ENCODE measurements at places on chromosomes 1 and 21.
A peak's percentile ranks its signal among the peaks of the same experiment; 100 is the strongest.

DNA sequence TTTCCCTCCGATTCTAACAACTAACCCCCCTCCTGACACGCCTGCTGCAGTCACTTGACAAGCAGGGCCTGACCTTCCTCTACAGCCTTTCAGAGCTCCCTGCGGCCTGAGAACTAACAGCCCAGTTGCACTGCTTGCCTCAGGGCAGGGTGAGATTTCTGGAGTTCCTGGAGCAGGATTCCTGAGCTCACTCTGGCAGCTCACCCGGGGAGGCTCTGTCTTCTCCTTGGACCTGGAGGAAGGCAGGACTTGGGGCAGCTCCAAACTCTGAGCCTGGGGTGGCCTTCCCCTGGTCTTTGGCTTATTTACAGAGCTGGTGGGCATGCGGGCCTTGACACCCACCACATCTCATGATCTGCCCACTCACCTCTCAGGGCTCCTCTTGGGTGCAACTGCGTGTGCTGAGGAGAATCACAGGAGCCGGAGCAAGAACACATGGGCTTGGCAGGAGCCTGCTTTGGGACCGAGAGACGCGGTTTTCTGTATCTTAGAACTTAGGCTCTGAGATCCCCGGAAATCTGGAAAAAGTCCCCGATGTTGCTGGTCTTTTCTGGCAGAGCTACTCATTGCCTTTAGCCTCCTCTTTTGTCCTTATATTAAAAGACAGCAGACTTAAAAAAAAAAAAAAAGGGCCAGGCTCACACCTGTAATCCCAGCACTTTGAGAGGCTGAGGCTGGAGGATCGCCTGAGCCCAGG, 13.1 kb upstream of the SLC25A34 start:
- no peak for DNase-seq

DNA sequence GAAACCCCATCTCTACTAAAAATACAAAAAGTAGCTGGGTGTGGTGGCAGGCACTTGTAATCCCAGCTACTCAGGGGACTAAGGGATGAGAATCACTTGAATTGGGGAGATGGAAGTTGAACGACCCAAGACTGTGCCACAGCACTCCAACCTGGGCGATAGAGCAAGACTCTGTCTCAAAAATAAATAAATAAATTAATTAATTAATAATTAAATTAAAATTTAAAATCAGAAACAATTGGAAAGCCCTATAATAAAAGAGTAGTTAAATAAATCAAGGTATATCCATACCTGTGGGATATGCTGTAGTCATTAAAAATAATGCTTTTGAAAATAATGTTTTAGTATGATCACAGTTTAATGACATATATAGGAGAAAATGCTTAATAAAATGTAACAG, 15.6 kb upstream of the DDAH1 start:
- no peak for DNase-seq

- DNase-seq: no peak
These were observed 199.5 kb downstream of the SIPA1L2 start for GRCh38 chr1:232430467-232430866.

- peak; percentile 54 for DNase-seq
These were observed 5.3 kb upstream of the SLC6A9 start for GRCh38 chr1:44036409-44037139.

DNA sequence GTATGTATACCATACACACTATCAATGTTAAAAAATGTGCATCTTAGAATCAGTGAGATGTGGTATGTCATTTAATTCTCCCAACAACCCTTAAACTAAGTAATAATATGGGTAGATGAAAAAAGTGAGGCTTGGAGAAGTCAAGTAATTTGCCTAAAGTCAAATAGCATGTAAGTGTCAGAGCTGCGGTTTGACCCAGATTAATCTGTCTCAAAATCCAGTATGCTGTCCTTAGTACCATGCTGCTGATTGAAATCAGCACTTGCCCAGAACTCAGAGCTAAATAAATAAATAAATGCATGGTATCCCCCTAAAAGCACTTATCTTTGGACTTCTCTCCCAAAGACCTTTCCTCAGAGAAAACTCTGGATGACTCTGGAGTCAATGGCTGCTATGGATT, 16.7 kb downstream of the BCL9 start:
- DNase-seq: no peak

DNA sequence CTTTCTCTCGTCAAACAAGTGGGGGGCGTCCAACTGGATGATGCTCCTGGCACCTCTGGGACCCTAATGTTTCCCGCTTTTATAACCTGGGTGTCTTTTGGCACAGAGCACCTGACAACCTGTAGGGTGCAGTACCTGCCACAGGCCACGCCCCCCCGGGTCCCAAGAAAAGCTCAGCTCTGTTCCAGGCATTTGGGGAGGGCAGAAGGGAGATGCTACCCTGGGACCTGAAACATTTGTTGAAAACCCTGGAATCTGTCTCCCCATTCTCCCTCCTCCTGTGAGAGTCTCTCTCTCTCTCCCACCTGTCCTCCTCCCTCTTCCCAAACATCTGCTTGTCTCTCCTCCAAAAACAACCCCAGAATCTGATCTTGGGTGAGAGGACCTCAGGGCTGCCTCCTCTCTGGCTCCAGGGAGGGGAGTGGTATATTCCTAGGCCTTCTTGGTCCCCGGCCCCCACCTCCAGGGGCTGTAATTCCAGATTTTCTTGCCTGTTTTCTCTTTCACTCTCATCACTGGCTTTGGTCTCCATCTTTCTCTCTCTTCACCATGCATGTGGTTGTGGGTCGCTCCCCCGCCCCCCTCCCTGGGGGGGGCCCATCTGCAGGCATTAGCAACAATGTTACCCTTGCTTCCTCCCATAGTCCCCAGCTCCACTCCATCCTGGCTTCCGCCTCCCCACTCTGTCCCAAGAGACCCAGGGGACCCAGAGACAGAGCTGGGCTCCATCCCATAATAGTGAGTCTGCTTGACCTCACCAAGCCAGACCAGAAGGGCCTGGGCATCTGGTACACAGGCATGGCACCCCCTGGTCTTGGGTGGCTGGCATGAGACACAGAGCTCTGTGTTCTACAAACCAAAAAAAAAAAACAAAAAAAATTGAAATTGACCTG, 4.1 kb downstream of the AHDC1 start:
- DNase-seq: no peak

DNA sequence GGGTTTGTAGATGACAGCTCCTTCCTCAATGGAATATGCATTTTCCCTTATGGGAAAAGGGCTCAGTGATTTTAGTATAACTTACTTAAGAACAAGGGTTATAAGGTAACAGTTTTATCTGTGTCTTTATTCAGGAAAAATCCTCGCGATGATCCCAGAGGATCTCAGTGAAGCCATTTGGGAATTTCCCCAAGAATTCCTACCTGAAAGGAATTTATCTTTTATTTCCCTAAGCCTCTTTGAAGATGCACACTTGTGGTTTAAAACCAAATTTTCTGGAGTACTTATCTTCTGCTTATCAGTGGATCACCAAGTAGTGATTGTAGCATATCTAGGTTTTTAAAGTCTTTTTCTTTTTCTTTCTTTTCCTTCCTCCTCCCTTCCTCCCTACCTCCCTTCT, 58.8 kb downstream of the AK4 start:
- no peak for DNase-seq

- no peak for DNase-seq
These were observed 96.3 kb downstream of the GPATCH2 start for GRCh38 chr1:217534566-217534965.

- DNase-seq: no peak
These were observed 7.9 kb downstream of the SLC45A1 start for GRCh38 chr1:8325771-8326170.

DNA sequence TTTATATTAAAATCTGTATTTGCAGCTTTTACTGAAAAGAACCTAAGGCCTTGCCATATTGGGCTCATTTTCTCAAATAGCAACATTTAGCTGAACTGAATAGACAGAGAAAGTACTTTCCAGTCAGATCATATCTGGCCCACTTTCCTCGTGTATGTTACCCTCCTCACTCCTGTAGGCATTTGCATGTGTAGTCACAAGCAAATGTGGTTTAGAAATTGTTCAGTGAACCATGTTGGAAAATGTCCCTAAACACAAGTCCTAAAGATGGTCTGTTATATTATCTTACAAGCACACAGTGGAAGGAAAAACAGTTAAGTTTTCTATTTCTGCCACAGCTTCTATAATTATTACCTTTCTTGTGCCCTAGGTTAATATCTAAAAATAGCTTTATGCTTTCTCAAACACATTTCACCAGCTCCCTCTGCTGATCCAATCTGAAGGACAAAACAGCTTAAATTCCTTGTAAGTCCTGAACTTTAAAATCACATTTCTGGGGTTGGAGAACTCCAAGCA, 606 bp upstream of the FMO4 start:
- DNase-seq: no peak

DNA sequence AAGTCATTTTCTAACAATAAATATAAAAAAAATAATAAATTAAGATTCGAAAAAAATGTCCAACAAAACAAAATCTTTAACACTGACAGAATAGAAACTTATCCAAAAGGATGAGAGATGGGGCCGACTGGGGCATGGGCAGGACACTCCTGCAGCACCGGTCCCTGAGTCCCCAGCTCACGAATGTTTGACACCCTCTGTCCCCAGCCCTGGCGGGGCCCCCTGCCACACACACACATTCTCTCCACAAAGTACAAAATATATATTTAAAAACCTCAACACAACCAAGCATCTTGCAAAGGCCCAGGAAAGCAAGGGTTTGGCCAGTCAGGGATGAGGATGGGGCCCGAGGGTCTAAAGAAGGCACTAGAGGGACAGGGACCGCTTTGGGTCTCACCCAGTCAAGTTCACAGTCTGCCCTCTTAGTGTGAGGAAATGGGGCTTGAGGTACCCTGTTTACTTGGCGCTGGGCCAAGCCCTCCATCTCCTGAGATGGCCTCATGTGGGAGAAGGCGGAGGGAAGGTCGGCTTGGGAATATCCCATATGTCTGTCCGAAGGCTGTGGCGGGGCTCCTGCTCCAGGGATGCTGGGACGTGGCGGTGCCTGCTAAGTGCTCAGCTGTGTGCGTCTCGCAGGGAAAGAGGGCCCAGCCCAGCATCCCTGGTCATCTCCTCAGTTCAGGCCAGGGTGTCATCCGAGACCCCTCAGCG, 31.3 kb downstream of the EPHA2 start:
- no peak for DNase-seq

GRCh38 chr1:171754353-171754705, 12.5 kb upstream of the VAMP4 start:
- no peak for DNase-seq

DNA sequence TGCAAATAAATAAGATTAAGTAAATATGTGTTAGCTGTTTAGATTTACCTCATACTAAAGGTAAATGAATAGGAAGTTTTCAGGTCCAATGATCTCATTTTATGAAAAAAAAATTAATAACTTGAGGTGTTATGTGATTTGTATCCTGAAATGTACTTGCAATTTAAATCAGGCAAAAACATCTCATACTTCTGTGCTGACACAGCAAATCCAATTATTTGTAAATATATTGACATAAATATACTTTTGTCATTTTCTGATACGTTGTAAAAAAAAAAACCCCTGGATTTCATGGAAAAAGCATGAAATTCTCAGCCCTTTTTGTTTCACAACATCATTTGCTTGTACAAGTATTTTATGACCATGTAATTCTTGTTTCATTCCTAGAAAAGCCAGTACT, 184.1 kb upstream of the NCAM2 start:
- no peak for DNase-seq
